Hematopoietic multipotent progenitor cell treated with erythropoietin and hydrocortisone succinate and interleukin-3 and kit ligand, for 4 days (in vitro differentiated cells): ENCODE measurements at places on chromosomes 2 and 18.

DNA sequence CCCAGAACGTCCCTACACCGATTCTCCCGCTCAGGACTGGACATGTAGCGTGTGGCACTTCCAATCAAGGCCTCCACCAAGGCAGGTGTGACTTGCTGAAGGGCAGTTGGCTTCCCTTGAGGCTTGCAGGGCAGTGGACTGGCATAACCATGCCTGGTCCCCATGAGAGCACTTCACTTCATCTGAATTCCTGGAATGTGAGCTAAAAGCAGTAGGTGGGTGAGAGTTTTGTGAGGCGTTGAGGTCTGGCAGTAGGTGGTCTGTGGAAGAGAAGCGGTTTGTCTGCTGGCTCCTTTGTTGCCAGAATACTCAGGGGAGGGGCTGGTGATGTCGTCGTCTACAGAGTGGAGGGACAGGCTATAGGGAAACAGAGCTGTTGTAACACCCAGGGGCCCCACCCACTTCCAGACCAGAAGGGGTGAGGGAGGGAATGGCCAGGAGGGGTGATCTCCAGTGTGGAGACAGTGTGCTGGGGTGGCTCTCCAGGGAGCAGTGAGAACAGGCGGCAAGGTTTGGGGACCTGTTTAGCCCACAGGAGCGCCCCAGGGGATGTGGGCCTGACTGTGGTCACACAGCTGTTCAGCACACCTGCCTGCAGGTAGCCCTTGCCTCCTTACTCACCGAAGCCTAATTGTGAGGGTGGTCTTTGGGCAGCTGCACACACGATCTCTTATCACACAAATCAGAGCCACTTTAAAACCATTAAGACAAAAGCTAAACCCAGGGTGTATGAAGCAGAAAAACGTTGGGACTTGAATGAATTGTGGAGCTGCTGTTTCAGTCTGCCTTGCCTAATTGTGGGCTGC, 21.5 kb upstream of the ALKAL2 start:
- no peak for DNase-seq

- DNase-seq = no peak
These were observed 68.9 kb downstream of the DCC start for GRCh38 chr18:52408800-52409302.

DNA sequence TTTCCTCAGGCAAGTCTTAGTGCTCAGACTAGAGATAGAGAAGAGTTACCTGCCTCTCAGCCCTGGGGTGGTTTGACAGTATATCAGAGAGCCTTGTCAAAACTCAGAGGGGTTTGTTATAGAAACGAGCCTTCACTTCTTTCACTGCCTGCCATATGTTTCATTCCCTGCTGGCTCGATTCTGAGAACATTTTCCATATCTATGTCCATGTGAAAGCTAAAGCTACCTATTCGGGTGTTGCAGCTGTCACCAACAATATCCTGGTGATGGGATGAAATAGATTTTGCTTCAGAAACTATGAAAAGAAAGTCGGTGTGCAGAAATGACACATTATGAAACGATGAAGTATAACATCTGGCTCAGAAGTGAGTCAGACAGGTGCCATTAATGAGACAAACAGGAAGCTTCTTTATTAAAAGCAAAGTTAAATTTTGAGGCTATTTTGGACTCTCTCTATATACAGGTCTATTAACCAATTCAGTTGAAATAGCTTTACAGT, 56.1 kb upstream of the TANK start:
- DNase-seq = no peak

DNA sequence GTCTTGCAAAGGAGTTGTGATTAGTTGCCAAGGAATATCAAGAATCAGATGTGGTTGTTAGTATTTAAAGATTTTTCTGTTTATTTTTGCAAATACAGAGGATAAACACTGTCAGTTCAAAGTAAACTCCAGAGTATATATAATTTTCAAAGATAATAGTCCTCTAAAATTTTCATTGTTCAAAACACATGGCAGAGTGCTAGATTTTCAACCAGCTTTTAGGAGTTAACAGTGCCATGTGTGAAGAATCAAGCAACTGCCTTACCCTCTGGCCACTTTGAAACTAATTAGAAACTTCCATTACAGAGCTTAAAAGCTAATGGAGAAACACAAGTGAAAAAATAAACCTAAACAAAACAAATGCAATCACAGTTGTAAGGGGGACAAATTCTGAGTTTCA, 1605.6 kb upstream of the ZEB2 start:
- no peak for DNase-seq

DNA sequence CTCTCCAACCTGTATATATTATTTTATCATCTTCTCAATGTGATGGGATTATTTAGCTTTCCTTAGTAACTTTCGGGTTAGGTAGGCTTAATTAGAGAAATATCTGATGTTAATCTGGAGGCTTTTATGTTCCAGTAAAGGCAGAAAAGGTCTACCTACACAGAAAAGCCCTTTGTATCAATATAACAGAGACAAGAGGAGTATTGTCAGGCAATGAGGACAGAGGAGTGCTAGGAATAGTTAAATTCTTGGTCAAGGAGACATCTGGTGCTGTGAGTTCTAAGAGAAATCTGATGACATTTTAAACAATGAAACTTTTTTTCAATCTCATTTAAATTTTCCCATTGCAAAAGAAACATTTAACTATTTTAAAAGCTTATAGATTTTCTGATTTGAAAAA, 36.1 kb downstream of the DPP4 start:
- DNase-seq = no peak

DNA sequence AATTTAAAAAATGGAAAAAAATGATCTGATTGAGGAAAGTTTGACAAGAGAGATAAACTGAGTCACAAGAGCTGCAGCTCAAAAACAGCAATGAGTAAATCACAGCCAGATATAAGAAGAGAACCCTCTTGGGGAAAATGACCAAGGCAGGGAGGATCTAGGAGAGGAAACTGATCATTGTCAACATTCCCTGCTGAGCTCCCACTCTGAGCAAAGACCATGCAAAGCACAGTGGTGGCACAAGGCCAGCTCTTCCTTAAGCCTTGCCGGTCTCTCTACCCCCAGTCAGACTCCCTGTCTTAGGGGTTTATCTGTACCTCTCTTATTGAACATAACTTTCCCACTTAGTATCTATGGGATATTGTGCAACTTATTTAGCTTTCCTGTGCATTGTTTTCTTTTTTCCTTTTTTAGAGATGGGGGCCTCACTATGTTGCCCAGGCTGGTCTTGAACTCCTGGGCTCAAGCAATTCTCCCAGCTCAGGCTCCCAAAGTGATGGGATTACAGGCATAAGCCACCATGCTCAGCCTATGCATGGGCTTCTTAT, 54.0 kb upstream of the PPP1CB start:
- DNase-seq = no peak

DNA sequence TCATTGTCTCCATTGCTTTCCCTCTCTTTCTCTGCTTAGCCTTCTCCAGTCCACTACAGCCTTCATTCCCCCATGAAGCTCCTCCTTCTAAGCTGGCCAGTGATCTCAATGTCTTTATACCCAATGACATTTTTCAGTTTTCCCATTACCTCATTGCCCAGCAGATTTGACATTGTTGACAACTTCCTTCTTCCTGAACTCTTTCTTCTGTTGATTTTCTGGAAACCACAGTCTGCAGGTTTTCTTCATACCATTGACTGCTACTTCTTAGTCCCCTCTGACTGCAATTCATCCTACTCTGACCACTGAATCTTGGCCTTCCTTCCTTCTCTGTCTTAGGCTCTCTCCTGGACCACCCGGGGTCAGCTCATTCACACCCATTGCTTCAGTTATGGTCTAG, 22.9 kb upstream of the SPP2 start:
- DNase-seq = no peak

DNA sequence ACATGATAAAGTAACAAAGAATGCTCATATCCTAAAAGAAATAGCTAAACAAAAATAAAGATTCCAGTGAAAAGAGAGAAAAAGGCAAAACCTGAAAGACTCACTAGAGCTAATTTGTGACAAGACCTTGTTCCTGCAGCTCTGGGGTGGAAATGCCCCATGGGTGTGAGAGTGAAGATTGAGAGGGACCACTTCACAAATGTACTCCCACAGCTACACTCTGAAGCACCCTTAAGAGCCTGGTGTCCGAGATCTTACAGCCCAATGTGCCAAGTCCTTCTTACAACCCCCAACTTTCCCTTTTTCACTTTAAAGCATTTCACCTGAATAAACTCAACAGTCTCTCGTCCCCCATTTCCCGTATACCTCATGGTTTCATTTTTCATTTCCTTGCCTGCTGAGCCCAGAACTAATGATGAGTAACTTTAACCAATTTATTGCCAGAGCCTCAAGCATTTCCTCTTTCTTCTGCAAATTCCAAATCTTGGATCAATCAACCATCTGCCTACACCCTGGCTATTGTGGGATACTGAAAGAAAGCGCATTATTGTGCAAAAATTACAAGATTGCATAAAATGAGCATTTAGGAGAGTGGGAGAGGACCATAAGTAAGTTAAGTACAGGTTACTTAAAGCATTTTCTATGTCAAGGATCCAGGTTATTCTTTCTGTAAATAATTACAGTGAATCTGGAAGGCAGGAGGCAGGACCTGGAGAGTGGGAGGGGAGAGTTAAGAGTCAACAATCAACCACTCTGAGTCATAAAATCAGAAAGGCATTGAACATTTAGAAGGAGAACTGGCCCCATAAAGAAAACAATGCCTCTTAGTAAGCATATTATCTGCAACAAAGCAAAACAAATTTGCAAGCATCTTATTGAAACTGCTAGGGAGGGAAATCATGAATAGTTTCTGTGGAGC, 804.4 kb upstream of the CELF4 start:
- DNase-seq = no peak

- no peak for DNase-seq
These were observed 57.1 kb upstream of the OTOS start for GRCh38 chr2:240197462-240198139.

- peak; percentile 29 for DNase-seq
These were observed 106.3 kb upstream of the TCF4 start for GRCh38 chr18:55694291-55694690.

GRCh38 chr2:219173176-219173575, 3.3 kb upstream of the SLC23A3 start:
- no peak for DNase-seq

DNA sequence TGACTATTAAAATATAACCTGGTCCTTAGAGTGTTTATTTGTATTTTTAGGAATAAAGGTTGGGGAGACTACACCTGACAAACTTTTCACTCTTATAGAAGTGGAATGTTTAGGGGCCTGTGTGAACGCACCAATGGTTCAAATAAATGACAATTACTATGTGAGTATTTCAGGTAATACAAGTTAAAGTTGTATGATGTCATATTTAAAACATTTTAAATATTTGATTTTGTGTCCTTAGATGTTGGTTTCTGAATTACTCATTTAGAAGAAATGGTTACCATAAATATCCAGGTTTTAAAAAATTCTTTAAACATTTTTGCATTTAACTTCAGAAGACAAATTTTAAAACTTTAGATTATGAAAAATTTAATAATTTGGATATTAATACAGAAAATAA, 11.8 kb upstream of the ANKRD12 start:
- no peak for DNase-seq

- no peak for DNase-seq
These were observed 155.5 kb downstream of the ZFP36L2 start for GRCh38 chr2:43070676-43071502.

DNA sequence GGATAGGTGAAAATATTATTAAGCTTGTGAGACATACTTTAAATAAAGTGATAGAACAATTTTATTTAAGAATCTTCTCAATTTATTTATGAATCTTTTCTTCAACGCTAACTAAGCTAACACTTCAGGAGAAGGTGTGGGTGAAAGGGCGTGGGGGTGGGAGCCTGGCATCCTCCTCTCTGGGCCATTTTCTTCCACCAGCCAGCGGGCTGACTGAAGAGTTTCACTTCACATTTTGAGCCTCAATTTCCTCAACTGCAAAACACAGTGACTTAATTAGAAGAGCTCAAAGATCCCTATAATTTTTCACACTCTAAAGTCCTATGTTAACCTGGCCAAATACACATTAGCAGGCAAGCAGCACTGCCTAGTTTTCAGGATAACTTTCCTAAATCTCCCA, 94.8 kb downstream of the FTCDNL1 start:
- DNase-seq = no peak

- DNase-seq = peak; percentile 46
These were observed 20.4 kb upstream of the PAPOLG start for GRCh38 chr2:60735496-60736250.

GRCh38 chr2:4140281-4140970, 437.1 kb downstream of the DCDC2C start:
- no peak for DNase-seq

DNA sequence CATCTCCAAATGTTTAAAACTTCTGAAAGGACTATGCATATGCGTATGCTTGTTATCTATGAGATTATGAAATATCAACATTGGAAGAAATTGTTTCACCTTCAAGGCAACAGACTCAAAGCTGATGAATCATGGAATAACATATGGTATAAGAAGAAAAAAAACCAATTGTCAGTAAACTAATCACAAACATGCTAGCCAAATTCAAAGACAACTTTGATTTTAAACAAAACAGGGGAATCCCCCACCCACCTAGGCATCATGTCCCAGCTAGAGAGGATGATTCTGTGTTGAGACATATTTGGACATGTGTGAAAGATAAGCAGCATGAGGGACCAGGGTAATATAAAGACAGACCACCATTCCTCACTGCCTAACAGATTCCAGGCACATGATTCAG, 147.7 kb downstream of the WDPCP start:
- no peak for DNase-seq

- no peak for DNase-seq
These were observed 1133.6 kb upstream of the ZEB2 start for GRCh38 chr2:145653553-145653952.

DNA sequence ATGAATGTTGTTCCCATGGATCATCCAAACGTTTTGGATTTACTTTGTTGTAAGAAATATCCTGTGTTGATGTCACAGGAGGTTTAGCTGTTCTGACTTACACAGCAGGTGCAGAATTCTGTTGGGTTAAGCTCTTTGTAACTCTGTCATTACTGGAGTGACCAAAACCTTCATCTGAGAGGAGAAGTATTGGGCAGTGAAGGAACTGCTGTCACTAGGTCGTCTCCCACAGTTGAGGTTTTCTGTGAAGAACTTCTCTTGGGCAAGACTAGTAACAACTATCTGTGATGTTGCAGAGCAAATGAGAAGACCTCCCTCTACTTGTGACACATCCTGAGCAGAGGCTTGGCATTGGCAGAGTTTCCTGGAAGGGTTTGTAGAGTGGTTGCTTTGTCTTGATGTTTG, 2.9 kb downstream of the SPTBN1 start:
- DNase-seq = peak; percentile 72

DNA sequence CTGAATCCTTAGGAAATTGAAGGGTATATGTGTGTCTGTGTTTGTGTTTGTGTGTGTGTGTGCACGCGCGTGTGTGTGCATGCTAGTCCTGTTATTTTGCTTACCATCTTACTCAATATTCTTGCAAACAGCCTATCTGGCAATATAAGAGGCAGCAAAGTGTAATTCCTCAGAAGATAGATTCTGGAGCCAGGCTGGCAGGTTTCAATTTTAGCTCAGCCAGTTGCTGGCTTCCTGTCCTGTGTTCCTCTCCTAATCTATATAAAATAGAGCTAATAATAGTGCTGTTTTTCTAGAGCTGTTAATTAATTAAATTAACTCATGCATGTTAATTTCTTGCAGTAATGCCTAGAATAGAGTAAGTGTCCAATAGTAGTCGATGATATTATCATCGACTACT, 256.2 kb downstream of the PIK3C3 start:
- DNase-seq = no peak

- DNase-seq = no peak
These were observed 23.0 kb downstream of the FAM110C start for GRCh38 chr2:23283-23682.
